AG09309 (cell line): ENCODE measurements at places on chromosomes 6 and 20.

GRCh38 chr20:682123-682522 lies 6.5 kb upstream of the SCRT2 start:
- no peak for DNase-seq

GRCh38 chr6:125597411-125598253 lies 151.8 kb upstream of the HEY2 start:
- no peak for DNase-seq

DNA sequence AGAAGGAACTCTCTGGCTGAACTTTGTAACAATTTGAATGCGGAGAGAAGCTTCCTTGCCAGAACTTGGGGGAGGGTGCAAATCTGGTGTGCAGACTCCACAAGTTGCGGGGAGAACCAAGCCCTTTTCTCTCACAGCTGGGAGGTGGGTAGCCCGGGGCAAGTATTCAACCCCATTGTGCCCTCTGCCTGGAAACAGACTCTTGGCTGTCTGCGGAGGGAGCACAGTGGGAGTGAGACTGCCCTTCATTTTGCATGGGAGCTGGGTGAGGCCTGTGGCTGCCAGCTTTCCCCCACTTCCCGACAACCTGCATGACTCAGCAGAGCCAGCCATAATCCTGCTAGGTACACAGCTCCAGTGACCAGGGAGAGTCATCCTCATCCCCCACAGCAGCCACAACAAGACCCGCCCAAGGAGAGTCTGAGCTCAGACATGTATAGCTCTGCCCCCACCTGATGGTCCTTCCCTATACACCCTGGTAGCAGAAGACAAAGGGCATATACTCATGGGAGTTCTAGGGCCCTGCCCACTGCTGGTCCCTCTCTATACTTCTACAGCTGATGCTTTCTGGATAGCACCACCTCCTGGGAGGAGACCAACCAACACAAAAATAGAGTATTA lies 29.4 kb upstream of the TPD52L1 start:
- no peak for DNase-seq

- no peak for DNase-seq
Measured at GRCh38 chr6:43170417-43170930, 595 bp upstream of the SRF start.

GRCh38 chr20:46308258-46309157 lies at the start of gene CDH22:
TSS of gene CDH22 (minus strand) at chr20:46308498. CDS start at chr20:46251294, 57,204 bp downstream.
- no peak for DNase-seq

GRCh38 chr6:169996378-169997051 lies 245.1 kb downstream of the ERMARD start:
- no peak for DNase-seq

DNA sequence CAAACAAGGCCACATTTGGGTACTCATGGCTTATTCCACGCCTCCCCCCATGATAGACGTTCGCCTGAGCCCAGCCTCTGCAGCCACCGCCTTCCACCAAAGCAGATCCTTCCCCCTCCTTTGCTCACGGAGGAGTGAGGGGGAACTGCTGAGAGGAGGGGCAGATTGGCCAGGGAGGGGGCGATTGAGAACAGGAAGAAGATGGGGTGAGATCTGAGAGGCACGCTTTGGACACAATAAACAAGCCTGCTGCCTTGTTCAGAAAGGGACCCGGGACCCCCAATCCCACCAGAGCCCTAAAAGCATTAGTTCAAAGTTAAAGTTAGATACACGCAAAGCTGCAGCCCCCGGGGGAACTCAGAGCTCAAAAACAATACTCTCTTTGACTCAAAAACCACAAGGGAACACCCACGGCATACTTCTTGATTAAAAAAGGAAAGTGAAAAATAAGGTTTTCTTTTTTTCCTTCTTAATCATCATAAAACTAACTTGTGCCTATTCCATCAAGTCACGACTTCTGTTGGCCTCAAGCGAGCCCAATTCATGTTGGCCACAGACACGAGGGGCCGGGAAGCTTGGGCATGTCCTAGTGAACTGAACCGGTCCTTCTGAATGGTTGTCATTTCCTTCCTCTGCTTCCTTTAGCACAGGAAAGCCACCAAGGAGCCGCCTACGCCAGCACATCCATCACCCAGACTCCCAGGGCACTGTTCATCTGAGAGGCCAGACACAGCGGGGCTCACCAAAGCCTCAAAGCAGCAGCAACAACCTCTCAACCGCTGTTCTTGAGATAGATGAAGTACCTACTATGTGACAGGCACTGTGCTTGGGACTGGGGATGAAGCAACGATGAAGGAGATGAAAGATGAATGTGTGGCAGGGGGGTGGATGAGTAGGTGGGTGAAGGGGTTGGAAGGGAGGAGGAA lies 44.7 kb downstream of the NFATC2 start:
- DNase-seq: no peak

DNA sequence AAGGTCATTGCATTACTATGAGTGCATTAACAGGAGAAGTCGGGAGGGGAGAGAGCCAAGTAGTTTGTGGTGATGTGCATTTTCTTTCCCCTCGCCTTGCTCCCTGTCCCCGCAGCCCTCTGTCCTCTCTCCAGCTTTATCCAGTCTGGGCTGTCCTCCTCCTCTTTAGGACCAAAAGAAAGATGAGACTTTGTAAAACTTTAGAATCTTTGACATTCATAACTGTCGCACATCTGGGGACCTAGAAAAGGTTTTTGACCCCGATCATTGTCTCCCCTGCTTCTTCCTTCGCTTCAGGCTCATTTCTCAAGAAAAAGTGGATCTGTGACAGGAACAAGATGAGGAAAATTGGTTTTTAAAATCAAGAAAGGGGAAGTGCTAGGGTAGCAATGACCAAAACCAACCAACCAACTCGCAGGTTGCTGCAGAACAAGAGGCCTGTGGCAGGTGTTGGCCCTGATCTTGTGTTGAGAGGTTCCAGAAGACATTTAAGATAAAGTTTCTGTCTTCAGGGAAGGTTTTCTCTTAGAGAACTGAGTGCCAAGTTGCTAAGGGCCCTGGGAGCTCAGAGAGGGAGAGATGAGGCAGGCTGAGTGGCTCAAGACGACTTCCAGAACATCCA lies 17.6 kb downstream of the SYTL3 start:
- no peak for DNase-seq

GRCh38 chr6:68196645-68197044 lies 438.4 kb upstream of the ADGRB3 start:
- DNase-seq: no peak

DNA sequence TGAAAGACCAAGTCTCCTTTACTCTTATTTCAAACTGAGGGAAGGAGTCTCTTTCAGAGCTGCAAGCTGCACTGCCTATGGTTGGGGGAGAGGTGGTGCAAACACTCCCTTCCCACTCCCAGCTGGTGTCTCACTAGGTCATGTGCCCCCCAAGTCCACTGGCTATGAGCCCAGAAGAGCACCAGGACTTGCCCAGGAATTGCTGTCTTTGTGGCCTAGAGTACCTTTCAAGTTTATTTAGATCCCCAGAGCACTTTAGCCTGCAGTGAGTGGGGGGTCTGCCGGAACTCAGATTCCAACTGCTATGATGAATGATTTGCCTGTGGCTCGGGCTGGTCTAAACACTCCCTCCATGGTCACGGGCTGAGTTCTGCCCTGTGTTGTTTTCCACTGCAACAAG lies 192.6 kb upstream of the CITED2 start:
- no peak for DNase-seq

GRCh38 chr6:25981568-25982263 lies 19.1 kb downstream of the TRIM38 start:
- DNase-seq: no peak

DNA sequence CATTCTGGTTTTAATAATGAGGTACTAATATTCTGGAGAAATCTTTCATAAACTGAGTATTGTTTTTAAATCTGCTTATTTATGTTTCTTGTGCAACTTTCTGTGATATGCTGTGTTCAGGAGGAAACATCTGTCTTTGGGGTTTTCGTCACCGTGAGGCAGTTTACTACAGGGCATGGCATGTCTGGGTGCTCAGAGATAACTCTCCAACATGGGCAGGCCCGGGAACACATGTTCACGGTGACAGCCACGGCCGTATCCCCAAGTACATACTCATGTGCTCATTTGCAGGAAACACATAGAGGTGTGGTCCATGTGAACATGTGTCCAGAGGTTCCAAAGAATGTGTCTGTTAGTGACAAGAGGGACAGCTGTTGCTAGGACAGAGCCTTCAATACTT lies 62.1 kb upstream of the CNKSR3 start:
- no peak for DNase-seq
